ENCODE measurements at places on chromosomes 6 and 20.
A peak's percentile ranks its signal among the peaks of the same experiment; 100 is the strongest.

DNA sequence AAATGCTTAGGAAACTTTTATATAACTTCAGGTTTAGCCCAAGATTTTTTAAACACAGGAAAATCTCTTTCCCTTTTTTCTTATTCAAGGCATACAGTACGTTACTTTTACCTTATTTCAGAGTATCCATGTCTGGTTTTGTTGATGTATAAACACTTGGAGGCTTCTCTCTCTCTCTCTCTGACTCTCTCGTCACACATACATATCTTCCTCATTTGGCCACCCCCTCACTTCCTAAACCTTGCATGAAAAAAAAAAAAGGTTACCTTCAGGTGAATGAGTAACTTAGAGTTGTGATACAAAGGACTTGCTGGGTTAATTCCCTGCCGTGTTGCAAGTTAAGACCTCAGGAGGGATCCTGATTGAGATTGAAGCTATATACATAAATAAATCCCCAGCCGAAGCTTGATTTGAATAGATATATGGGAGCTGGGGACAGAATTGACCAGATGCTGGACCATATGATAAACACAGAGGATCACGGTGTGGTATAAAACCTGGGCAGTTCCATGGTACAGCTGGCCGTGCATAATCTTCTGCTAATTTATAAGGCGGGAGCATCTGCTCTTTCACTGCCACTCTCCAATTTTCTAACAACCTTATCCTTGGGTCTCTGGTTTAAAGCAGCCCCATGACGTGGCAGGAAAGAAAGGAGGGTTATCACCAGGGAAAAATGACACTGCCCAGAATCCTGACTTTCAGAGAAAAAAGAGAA lies 55.1 kb upstream of the IL20RA start:
- no peak for DNase-seq

DNA sequence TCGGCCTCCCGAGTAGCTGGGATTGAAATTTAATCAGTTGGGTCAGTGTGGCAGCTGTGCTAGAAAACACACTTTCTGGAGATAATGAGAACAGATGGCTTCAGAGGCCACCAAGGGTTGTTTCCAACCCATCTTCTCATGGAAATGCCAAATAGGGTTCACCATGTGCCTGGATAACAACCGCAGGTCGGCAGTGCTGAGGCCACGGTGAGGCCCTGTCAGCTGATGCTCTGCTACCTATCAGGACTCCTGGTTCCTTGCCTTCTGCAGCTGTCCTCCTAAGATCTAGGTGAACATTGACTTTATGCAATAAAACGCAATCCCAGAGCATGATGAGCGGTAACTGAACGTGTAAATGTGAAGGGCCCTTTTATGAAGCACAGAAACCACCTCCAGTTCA lies 139.3 kb upstream of the SNX9 start:
- no peak for DNase-seq

- DNase-seq: no peak
Observed at GRCh38 chr20:24531631-24532419, 62.4 kb downstream of the SYNDIG1 start.

DNA sequence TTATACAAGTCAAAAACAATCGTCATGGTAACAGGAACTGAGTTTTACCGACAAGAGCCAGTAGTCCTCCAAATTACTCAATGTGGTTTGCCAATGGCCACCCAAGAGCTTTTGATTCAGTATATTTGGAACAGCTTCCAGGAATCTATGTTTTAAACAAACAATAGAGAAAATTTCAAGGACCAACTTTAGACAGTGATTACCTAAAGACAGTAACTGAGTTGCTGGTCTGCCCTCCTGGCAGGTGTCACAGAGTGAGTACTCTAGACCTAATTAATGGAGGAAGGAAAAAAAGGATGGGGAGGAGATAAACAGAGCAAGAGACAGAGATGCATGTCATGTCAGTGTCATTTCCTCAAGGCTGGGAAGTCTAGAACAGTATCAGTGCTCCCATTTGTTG lies 361.3 kb upstream of the BTBD3 start:
- DNase-seq: no peak

DNA sequence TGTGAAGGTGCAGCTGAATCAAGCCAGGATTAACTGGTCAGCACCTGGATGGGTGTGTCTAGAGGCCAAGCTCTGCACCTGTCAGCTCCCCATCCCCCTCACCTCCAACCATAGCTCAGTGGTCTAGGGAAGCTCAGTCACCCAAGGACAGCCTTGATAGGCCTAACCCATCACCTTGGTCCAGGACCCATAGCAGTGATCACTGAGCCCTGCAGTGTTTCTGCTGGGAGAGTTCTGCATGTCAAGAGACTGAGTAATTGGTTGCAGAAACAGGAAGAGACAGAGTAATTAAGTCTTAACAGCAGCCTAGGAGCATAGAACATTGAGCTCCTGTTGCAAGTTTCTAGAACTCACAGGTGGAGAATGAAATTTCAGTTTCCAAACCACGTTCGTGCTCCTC lies 18.7 kb upstream of the RALGAPB start:
- no peak for DNase-seq

- DNase-seq: peak; percentile 82
Observed at GRCh38 chr6:148423601-148424270, 81.1 kb downstream of the SASH1 start.
